ENCODE measurements at places on chromosomes 7 and 10. TPM values are rescaled to one million over a fixed set of nuclear protein-coding genes. Genes with fewer than 3 reads are reported as not detected.

FAM13C gene
- 7.3 TPM for total RNA-seq

GIMAP2 gene
- total RNA-seq = 8.3 TPM

FXYD4 gene
- not detected for total RNA-seq

KNDC1 gene
- 0.33 TPM for total RNA-seq

- DNase-seq = no peak
Measured at GRCh38 chr7:28266402-28266801, 85.8 kb upstream of the JAZF1 start.

DNA sequence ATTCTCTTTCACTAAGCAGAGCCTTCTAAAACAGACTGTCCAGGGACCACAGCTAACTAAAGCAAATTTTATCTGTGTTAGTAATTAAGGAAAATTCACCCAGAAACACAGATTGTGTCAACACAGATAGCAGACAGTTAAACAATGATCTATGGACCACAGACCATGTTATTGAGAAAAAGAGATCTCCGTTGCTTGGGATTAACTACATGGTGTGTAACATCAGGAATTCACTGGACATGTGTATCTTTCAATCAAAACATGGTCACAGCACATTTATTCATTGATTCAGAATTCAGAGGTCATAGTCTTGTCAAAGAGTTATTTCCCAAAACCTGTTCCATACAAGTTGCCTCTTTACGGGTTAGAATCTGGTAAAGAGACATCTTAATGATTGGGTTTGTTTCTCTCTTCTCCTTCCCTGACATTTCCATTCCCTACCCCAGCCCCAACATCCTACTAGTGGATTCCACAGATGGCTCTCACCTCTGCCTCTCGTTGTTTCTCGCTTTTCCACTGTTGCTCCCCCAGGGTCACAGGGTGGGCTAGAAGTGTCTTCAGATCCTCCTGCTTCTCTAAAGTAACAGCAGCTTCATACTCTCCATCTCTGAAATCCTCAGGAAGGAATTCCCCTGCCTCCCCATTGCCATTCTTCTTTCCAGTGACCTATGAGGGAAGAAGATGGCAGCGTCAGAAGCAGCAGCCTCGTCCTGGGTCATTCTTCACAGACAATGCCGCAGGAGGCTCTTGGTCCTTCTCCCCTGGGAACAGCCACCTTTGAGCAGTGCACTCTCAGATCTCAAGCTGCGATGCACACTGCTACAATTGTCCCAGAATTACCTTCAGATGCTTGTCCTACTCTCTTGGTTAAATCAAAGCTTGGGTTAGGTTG lies 958 bp downstream of the ANKRD1 start:
- no peak for DNase-seq

DNA sequence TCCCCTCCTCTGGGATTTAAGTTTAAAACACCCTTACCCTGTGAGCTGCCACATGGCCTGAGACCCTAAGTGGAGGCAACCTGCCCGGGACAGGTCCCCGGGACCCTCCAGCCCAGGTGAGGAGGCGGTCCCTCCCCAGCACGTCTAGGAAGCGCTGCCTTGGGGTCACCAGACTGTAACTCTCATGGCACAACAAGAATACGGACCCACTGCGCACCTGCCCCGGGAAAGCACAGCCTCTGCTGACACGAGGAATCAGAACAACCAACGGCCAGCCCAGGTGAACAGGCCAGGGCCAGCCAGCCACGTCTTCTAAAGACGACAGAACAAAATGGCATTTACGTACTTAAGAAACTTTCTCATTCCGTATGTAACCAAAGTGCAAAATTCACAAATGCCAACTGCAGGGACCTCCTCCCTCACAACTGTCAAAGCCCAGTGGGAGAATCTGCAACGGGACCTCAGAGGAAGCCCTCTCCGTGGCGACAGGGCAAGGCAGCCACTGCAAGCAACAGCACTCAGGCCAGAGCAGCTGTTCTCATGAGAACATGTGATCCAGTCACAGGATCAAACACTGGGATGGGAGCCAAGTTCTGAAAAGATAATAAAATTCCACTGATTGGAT lies 208.4 kb downstream of the DIP2C start:
- DNase-seq = peak; percentile 44

DNA sequence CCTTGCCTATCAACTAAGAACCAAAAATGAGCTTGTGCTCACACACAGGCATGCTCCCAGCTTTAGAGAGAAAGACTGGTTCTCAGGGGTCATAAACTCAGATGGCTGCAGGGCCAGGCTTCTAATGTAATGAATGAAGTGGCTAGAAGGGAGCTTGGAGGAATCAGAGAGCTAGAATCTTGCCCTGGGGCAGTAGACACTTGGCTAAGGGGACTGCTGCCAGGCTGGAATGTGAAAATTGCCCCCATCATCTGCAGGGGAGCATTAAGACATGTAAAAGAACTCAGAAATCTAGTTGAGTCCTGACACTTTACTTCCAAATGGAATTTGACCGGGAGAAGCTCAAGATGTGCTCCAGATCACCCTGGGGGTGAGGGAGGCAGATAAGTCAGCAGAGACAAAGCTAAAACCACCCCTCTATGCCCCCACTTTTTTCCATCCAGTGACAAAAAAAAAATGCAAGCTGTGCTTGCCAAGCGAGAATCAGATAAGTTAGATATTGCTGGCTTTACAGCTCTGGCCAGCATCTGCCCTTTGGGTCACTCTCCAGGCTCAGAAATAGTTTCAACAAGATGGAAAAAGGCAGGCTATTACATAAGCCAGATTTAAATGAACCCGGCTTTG lies 2.3 kb upstream of the SLC16A9 start:
- DNase-seq = no peak

GRCh38 chr10:11525503-11525902 lies 85.9 kb downstream of the USP6NL start:
- peak; percentile 95 for DNase-seq

DNA sequence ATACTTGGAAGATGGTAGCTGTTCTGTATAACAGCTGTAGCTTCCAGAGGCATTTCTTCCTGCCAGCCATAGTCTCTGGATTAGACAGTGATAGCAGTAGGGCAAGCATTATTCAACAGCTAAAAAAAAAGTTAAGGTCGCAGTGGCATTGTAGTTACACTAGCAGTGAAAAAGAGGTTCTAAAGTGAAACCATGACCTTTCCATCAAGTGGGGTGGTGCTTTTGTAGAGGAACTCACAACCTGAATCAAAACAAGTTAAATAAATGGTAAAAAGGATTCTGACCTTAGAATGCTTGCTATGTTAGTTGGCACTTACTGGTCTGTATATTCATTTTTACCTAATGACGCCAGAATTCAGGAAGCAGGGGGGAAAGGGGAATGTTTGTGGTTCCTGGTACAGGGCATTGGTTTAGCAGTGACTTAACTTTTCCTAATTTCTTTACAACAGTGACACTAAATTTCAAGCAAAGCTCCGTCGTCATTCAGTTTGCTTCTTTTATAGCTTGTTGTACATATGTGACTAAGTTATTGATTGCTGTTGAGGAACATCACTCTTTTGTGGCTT lies 55.0 kb downstream of the GBF1 start:
- DNase-seq = no peak

DNA sequence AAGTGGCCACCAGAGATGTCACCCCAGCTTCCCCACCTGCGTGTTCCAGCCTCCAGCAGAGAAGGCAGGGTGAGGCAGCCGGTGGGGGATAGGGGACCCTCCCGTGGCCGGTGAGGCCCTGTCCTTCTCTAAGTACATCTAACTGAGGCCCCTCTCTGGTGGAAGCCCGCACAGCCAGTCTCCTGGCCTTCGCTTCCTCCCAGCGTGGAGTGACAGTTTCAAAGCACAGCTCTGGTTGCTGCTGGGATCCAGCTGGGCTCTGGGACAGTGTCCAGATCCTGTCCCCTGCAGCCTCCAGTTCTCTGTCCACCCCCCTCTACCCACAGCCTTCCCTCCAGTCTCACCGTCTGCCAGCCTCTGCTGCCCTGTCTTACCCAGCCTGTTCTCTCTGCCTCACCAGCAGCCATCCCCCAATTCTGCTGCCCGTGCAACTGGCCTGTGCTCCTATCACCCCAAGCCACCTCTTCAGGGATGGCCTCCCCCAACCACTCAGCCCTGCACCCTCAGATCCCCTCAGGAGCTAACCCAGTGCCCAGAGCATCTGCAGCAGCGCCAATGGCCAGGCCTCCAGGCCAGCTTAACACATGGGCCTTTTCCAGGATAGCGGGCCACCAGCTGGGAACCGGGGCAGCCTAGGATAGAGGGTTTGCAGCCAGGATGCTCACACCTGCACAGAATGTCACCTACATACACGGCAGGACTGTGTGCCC lies 16.3 kb upstream of the SH2B2 start:
- DNase-seq = no peak

- DNase-seq = no peak
Measured at GRCh38 chr10:11819027-11819426, 4.1 kb upstream of the PROSER2 start.

DNA sequence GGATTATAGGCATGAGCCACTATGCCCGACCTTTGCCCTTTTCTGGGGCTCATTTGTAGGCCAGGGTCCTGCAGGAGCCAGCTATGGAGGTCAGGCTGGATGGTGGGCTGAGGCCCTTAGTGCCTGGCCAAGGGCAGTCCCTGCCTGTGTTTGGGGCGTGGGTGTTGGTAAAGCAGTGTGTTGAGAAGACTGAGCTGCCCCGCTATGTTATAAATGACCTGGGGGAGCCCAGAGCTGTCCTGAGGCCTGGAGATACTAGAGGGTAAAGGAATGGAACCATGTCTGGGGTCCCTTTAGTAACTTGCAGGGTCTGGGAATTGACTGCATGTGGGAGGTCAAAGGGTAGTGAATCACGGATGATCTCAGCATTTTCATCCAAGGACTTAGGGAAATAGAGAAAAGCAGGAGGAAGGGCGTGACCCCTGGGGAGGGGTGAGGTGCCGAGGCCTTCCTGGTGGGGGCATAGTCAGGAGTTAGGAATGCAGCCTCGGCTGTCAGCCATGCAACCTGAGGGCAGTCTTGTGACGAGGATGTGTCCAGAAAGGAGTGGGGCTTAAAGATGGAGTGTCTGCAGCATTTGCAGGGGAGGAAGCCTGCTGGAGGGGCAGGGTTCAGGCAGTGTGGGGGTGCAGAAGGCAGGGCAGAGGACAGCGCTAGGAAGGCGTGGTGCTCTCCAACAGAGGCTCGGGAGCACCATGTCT lies 31.5 kb downstream of the TMEM248 start:
- peak; percentile 48 for DNase-seq

- DNase-seq = no peak
Measured at GRCh38 chr10:60606343-60607080, 171.8 kb upstream of the CDK1 start.

GRCh38 chr7:116679500-116679899 lies 7.5 kb downstream of the MET start:
- no peak for DNase-seq

- DNase-seq = peak; percentile 84
Measured at GRCh38 chr10:99532687-99533495, at the start of gene NKX2-3. NKX2-3 (plus strand) TSS chr10:99532942; CDS start chr10:99533132, 190 bp downstream.

GRCh38 chr7:128883622-128884448 lies 21.2 kb downstream of the ATP6V1F start:
- peak; percentile 95 for DNase-seq

DNA sequence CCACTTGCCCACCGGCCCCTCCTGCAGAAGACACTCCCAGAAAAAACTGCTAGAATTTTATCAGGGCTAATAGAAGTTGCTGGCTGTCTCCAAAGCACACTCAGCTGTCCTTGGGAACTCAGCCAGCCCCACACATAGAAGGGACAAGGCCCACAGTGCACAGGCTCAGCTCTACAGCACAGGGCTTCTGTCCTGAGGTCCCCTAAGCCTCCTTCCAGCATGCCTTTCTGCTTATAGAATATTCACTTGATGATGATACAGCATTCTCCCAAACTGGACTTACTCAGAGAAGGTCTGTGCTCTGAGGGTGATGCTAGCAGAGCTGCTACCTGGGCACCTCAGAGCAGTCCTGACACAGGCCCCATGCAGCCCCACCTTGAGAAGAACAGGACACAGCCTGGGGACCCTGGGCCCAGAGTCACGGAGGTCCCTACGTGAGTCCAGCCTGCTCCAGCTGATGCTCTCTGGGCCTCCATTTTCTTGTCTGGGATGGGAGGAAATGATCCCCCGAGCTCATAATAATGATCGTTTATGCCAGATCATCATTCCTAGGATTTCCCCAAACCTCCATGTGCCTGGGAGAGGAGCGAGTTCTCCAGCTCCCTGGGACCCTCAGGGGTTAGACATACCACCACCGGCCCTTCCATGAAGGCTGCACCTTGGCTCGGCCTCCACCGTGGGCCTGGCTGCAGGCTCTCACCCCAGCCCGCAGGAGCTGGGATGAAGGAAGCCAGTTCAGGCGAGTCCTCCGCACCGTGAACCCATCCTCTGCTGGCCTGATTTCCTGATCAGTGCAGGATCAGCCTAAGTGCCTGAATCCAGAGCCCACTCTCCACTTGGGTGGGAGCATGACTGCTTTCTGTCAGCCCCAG lies 145.6 kb downstream of the ZNF248 start:
- no peak for DNase-seq

DNA sequence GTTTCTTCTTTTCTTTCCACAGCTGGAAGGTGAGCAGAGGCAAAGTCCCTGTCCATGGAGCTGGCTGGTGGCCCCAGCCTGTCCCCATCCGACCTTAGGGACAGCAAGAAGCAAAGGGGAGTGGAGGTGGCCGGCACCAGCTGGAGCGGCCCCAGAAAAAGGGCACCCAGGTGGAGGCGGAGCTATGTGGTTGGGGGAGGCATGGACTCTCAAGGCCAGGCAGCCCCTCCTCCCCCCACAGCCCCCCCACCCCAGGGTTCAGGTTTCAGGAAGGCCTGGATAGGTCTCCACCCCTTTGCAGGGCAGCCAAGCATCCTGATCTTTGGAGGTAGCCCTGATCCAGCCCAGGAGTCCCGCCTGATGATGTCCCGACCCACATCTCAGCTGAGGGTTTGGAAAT lies at the start of gene SSC4D:
Gene SSC4D, minus strand, starts transcription at position 161 of the 400 bp plus-strand sequence. CDS start 5,258 bp downstream, outside the sequence.
- DNase-seq = no peak

DNA sequence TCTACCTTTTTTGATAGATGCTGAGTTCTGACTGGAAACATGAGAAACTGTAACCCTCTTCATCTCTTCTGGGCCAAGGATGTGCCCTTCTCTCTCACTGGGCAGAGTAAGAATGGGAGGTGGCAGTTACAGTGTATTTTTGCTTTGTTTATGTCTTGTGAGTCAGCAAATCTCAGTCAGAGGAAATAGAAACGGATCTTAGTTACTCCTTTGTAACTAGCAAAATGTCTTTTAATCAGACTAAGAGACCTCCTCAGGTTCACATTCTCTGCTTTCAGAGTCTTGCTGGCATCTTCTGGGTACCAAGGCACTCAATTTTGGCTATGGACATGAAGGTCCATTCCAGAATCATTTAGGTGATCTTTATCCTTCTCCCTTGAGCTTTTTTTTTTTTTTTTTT lies 70.9 kb downstream of the HHEX start:
- DNase-seq = no peak

GRCh38 chr7:32574626-32575025 lies 79.3 kb downstream of the AVL9 start:
- DNase-seq = no peak

DNA sequence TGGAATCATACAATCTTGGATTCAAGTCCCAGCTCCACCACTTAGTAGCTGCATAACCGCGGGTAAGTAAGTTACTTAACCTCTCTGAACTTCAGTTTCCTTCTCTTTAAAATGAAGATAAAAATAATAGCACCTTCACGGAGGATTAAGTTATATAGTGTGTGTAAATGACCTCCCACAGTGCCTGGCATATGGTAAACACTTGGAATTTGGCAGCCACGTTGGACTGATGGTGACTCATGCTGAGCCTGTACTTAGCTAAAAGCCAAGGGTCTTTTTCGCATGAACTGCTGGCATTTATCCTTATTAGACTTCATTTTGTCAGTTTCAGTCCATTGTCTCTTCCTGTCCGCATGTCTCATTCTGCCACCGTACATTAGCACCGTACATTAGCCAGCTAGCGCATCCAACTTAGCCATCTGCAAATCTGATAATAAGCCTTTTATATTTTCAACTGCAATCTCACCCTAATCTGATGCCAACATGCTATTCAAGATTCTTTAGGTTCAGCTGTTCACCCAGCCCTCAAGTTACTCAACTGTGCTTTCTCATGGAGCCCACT lies 11.2 kb downstream of the SLC13A4 start:
- DNase-seq = no peak
